HS-5 (cell line): ENCODE measurements at places on chromosomes 2 and 18.

DNA sequence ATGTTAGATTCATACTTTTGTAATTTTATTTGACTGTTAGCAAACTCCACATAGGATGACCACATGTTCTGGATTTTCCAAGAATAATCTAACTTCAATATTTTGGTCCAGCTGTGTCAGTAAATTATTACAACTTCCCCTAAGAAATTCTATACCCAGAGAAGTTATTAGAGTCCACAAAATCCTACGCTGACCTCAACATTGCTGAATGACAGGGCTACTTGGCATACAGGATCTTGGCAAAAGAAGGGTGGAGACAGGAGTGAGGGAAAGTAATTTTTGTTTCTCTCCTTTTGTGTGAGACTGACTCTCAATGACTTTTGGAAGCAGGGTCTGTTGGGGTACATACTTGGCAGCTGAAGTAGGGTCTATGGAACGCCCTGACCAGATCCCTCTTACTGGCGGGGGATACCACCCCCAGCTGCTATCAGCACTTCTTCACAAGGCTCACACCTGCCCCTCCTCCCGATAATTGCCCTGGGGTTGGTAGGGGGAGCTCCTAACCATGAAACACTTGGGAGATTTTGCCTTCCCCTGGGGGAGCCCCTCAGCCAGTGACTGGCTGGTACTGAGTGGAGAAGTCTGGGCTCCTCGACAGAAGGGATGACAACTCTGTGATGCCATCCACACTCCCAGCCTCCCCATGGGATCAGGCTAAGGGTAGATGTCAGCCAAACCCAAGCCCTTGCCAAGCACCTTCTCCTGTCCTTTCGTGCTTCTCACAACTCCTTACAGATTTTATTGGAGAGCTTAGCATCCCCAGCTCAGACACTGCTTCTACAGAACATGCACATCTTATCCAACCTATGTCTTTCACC lies 110.6 kb upstream of the FHL2 start:
- no peak for DNase-seq

DNA sequence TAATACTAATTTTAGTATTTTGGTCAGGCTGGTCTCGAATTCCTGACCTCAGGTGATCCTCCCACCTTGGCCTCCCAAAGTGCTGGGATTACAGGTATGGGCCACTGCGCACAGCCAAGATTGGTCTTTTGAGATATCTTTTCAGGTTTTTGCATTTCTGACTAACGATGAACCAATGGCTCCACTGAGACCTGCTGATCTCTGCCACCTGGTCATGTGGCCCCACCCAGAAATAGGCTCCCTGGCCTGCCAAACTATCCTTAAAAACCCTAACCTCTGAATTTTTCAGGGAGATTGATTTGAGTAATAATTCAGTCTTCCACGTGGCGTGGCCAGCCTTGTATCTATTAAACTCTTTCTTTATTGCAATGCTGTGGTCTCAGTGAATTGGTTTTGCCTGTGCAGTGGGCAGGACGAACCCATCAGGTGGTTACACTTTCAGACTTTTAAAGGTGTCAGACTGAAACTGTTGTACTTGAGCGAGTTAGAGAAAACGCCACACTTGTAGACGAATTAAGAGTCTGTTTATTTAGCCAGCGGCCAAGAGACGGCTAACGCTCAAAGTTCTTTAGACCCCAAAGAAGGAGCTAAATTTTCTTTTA lies 85.8 kb upstream of the MSH6 start:
- DNase-seq = no peak

GRCh38 chr2:128155970-128156369 lies 65.0 kb downstream of the UGGT1 start:
- no peak for DNase-seq

GRCh38 chr2:219245899-219246230 lies 586 bp downstream of the STK16 start:
- DNase-seq = no peak

- no peak for DNase-seq
Observed at GRCh38 chr2:230873661-230874401, 9.1 kb downstream of the ITM2C start.

DNA sequence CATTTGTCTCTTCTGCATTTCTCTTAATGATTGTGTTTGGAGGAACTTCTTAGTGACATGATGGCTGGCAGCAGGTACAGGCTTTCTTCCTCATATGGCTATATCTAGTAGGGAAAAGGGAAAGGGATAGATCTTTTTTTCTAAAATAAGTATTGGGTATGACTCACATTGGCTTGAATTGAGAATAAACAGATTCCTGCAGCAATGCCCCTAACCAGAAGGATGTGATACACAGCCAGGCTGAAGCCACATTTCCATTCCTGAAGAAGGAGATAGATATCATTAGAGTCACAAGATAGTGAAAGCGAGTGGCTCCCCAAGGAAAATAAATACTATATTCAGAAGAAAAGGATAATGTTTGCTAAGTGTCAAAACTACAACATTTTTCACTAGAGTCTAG lies 61.1 kb downstream of the VWC2L start:
- no peak for DNase-seq

- DNase-seq = peak; percentile 38
Observed at GRCh38 chr2:74894272-74894981, 60.5 kb downstream of the HK2 start.

- DNase-seq = no peak
Observed at GRCh38 chr18:26621161-26622026, 73.0 kb upstream of the KCTD1 start.

DNA sequence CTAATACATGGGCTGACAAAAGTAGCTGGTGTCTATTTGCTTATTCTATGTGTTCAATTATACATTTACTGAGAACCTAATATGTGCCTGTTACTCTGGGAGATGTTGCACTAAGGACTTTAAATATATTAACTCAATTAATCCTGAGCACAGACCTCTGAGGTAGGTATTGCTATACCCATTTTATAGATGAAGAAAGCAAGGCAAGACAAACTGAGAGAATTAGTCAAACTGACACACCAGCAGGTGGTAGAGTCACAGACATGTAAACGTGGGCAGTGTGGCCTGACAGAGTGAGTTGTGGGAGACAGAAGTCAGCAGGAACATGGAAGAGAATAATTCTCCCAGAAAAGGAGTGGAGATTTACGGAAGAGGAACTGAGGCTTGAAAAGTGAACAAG lies 428.9 kb downstream of the LPIN1 start:
- no peak for DNase-seq

GRCh38 chr18:55102501-55102900 lies 143.2 kb upstream of the CCDC68 start:
- no peak for DNase-seq

- DNase-seq = no peak
Observed at GRCh38 chr2:4930704-4931103, 761.5 kb upstream of the SOX11 start.

- DNase-seq = no peak
Observed at GRCh38 chr2:96306370-96306769, 1.0 kb upstream of the SNRNP200 start.

DNA sequence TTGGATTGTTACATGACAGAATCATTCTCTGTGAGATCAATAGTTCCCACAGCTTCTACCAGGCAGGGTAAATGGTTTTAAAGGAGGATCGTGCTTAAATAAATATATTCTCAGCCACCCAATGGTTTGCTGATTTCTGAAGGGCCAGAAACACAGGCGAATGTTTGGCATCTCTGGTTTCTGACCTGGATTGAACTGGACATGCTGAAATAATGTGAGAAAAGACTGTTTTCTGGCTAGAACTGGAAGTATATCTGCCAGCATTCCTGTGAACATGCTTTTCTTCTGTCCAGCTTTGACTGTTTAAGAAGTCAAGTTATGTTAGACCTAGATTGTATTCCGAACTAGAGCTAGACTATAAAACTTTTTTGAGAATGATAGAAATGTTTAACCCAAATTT lies 77.1 kb upstream of the COL3A1 start:
- DNase-seq = no peak

DNA sequence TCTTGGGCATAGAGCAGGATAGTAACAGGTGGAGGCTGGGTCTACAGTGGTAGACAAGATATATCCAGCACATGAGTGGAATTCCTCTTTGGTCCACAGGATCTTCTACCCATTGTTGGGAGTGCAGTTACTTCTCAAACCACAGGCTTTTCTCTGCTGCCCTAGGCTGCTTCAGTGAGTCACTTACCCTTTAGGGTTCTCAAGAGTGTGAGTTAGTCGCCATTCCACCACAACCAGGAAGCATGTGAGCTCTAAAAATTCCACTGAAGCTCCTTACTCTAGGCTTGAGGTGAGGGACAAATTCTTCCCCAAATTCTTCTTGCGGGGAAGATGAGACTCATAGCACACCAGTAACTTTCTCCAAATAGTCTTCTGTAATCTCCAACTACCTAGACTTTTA lies 189.4 kb downstream of the PLCL1 start:
- peak; percentile 39 for DNase-seq

DNA sequence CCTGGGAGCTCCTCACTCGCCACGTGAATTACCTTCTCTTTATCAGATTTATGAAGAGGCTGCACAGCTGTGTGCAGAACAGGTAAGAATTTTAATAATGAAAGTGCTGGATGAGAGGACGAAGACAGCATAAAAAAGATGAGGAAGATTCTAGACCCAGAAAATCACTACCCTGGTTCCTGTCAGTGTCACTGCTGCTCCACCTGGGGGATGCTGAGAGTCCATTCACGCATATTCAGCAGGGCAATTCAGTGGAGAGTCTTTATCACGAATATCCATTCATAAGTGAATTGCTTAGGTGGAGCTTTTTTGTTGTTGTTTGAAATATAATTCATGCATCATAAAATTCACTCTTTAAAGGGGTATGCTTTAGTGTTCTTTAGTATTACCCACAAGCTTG lies 52.0 kb downstream of the MRPL33 start:
- no peak for DNase-seq

DNA sequence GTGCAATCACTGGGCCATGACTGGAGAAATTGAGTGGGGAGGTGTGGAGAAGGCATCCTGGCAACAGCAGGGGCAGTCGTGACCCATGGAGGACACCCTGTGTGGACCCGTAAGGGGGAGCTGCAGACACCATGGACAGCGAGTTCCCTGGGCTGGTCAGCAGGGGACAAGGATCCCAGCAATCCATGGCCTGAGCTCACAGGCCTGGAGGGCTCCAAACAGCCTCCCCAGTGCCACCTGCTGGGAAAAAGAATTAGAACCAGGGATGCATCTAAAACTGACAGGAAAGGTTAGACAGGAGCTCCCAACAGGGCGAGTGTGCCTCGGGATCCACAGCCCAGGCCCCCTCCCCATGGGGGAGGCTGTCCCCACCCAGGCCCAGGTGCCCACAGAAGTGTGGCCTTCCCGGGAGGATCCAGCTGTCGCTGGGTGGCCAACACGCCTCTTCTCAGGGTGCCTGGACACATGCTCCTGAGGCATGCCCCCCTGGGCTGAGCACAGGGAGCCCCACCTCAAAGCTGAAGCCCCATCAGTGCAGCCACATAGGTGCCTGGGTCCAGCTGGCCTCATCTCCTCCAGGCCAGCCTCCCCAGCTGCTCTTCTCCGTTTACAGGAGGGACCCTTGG lies 20.5 kb upstream of the KIF1A start:
- peak; percentile 16 for DNase-seq

DNA sequence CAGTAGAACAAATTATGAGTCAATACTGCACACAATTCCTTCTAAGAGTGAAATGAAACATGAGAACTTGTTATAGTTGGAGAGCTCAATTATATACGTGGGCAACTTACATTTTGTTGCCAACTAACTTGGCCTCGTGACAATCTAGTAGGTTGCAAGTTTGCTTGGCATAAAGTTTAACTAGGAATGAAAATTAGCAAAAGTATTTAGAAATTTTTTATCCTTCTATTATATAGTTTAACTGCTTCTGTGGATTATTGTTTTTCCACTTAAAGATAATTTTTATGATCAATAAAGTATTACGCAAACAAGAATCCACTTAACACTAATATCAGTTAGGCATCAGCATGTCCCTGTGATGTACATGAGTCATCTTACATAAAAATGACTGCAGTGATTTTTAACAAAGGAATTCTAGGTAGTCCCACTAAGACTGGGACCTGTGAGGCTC lies 41.1 kb downstream of the FAM124B start:
- no peak for DNase-seq

DNA sequence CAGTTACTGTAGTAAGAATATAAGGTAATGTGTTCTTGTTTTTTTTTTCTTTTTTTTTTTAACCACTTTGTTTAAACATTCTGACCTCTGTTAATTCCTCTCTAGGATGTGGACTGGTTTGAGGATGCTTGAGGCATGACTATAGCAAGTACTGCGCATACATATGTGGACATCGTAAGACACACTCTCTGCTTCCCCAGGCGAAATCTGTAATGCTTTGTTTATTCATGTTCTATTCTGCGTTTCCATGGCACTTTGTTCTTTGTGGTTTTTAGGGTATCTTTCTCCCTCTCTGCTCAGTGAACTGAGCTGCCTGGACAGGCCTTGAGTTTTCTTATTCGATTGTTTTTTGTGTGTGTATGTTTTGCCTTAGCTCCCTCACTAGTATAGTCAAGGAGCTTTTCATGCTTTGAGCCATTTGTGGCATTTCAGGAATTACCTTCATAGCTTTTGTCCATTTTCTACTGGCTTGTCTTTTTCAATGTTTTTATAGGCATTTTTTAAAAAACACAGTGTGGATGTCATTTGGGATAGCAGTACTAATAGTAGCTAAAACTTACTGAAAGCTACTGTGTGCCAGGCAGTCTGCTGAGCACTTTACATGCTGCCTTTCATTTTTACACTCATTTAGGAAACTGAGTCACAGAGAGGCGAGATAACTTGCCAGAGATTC lies 1.9 kb upstream of the SH3BP4 start:
- peak; percentile 97 for DNase-seq

DNA sequence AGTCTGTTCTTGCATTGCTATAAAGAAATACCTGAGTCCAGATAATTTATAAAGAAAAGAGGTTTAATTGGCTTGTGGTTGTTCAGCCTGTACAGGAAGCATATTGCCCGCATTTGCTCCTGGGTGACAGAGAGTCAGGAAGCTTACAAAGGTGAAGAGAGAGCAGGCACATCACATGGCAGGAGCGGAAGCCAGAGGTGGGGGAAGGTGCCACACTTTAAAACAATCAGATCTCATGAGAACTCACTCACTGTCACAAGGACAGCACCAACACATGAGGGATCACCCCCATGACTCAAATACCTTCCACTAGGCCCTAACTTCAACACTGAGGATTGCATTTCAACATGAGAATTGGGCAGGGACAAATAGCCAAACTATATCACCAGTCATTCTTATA lies 124.8 kb upstream of the COL5A2 start:
- DNase-seq = no peak

GRCh38 chr2:238098901-238099713 lies 1.0 kb upstream of the ESPNL start:
- DNase-seq = no peak

GRCh38 chr18:67222887-67223286 lies 293.6 kb downstream of the DSEL start:
- no peak for DNase-seq

DNA sequence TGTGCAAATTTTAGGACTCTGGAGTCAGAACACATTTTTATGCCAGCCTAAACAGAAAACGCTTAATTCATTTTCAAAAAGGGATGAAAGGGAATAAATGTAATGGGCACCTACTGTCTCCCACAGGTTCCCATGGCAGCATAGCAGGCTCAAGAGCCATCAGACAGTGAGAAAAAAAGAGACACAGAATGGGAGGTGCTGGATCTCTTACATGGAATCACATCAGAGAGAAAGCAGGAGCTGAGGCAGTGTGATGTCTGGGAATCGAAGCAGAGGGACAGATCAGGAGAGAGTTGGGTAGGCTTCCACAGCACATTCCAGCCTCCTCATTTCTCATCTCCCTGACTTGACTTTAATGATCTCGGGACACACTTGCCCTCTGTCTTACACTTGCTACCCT lies 684.3 kb downstream of the KCNJ3 start:
- no peak for DNase-seq

- DNase-seq = no peak
Observed at GRCh38 chr2:138421315-138421970, 80.1 kb upstream of the SPOPL start.
